Ammon's horn (tissue), 1 donor: ENCODE measurements at places on chromosomes 3 and 15.

- peak; percentile 89 for DNase-seq
These were observed 48.4 kb downstream of the GOLIM4 start for GRCh38 chr3:168047190-168047795.

- DNase-seq: no peak
These were observed 53.0 kb upstream of the CA12 start for GRCh38 chr15:63434576-63435186.

DNA sequence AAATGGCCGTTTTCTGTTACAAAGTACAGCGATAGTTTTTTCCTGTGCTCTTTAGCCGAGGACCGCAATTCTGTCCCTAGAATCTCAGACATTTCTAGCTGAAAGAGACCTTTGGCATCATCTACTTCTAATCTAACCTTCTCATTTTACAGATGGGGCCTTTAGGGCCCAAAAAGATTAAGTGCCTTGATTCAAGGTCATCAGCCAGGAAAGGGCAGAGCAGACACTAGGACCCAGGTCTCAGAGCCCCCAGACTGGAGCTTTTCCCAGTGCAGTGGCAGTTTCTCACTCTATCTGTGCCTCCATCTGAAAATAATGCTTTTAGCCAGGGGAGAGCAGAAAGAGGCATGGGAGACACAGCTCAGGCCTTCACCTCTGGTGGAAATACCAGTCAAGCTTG lies 20.6 kb downstream of the ABHD2 start:
- no peak for DNase-seq

- DNase-seq: peak; percentile 80
These were observed 1.3 kb downstream of the BHLHE40 start for GRCh38 chr3:4980229-4981203.

- DNase-seq: no peak
These were observed 11.8 kb downstream of the INSYN1 start for GRCh38 chr15:73741321-73741836.

GRCh38 chr15:93417156-93417555 lies 328.1 kb upstream of the RGMA start:
- DNase-seq: no peak

- DNase-seq: no peak
These were observed 37.1 kb downstream of the TJP1 start for GRCh38 chr15:29785136-29785535.

DNA sequence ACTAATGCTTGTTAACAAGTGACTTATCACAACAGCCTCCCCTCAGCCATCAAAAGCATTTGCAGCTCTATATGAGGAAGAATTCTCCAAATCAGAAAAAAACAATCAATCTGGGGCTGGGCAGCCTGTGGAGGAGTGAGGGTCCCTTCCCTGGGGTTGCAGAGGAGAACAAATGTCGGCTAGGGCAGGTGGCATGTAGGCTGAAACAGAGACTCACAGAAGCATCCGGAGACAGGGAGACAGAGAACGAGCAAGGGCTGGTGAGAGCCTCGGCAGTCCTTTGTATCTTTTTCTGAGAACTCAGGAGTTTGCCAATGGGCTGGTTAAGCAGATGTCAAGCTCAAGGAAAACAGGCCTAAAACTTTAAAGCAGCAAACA lies 15.8 kb downstream of the ITGA11 start:
- no peak for DNase-seq

DNA sequence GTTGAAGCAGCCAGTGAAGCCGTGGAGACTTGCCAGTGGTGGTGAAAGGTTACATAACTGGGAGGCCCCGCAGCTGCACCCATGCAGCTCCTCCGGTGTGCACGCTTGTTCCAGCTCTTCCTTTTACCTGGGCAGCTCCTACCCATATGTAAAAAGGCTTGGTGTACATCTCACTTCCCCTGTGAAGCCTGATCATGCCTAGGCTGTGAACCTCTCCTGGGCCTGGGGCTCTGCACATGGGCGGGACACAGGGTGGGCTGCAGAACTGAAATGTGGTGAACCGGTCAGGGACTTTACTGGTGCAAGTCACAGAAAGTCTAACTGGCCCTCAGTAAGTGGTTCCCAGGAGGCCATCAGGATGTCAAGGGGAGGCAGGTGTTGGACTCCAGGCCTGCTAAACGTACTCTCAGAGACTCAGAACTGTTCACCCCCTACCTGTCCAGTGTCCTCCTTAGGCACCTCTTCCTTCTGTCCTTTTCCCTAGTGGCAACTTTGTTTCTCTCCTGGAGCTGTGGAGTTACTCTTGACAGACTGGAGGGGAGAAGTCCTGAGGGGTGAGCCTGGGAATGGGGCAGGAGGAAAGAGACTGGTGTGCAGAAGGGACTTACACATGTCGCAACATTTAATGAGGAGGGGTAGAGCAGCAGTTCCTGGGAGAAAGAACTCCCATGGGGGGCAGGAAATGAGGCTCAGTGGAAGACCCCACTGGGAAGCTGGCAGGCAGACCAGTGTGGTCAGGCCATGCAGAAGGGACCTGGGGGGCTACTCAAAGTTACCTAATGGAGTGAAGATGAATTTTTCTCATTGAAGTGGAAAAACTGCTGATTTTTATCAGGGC lies 148.1 kb downstream of the EEFSEC start:
- no peak for DNase-seq

DNA sequence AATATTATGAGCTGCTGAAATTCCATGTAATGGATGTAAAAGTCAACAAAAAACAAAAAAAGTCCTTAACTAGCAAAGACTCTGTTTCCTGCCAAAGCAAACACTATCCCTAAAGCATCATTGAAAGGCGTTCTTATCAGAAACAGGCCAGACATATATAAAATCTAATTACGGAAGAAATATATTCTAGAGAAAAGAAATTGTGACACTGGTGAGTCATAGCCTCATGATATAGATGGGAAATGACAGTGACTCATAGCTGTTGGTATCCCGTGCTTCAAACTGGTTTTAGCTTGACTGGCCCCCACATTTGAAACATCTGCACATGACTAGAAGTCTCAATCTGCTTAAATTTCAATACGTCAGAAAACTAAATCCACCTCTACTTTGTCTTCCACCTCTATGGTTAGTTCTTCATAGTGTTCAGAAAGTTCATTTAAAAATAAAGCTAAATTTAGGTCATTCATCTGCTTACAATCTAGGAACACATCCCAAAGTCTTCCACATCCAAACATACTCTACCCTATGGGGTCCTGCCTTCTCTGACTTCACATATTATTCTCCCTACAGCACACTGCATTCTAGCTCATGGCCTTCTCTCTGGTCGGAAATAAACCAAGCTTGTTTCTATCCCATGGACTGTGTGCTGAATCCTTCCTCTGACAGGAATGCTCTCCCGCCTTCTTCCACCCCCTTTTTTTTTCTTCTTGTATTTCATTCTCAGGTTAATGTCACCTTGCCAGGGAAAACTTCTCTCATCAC lies 456.3 kb upstream of the ARRDC4 start:
- no peak for DNase-seq

GRCh38 chr3:134388788-134389485 lies 14.7 kb upstream of the AMOTL2 start:
- no peak for DNase-seq

DNA sequence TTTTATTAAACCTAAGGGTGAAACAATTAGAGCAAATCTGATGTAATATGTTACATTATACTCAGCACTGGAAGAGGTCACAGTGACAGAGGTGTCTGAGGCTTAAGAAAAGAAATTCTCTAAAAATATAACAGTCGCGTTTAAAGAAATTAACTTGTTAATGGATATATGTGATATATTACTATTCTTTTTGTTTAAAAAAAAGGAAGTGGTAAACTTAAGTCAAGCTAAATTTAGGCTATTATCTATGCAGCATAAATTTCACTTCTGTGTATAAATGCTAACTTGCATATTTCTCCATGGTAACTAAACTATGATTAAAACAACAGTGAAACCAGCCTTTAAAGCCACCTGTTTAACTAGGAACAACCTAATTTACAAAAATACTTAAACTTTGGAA lies 191.3 kb downstream of the FOXP1 start:
- DNase-seq: no peak

DNA sequence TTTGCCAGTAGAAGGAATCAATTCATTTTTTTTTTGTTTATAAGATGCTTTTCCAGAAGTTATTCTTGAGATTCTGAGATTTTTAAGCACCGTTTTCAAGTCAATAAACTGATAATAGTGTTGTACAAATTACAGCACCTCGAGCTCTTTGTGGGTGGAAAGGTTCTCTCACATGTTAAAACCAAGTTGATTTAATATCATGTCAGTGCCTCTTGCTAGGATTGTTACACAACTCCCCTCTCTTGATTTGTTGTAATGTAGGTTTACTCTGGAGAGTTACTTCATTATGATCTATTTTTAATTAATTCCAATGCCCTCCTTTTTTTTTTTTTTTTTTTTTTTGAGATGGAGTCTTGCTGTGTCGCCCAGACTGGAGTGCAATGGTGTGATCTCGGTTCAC lies 25.8 kb upstream of the UBXN7 start:
- DNase-seq: no peak

GRCh38 chr15:37791693-37792092 lies 142.7 kb upstream of the TMCO5A start:
- DNase-seq: no peak

DNA sequence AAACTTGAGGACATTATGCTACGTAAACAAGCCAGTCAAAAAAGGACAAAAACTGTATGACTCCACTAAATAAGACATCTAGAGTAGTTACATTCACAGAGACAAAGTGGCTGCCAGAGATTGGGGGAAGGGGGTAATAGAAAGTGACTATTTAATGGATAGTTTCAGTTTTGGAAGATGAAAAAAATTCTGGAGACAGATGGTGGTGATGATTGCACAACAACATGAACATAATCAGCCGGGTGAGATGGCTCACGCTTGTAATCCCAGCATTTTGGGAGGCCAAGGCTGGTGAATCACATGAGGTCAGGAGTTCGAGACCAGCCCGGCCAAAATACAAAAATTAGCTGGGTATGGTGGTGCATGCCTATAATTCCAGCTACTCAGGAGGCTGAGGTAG lies 40.6 kb downstream of the DPP8 start:
- DNase-seq: peak; percentile 5

DNA sequence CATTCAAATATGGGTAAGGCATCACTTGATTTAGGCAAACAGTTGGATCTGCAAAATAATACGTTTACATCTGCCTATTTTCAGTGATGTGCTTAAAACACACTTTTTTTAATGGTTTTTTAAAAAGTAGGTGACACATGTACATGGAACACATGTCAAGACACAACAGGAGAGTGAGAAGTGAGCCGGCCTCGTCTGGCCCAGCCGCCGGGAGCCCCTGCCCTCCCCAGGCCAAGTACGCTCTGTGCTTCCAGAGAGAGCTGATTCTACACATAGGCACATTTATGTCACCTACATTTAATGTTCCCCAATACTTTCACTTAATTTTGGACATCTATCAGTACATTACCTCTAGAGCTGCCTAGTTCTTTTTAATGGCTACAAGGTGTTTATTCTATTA lies 3.8 kb downstream of the TM2D3 start:
- DNase-seq: no peak

GRCh38 chr15:66941108-66941711 lies 124.2 kb upstream of the SMAD3 start:
- DNase-seq: no peak

- no peak for DNase-seq
These were observed 20.0 kb upstream of the ELP6 start for GRCh38 chr3:47533481-47533880.

DNA sequence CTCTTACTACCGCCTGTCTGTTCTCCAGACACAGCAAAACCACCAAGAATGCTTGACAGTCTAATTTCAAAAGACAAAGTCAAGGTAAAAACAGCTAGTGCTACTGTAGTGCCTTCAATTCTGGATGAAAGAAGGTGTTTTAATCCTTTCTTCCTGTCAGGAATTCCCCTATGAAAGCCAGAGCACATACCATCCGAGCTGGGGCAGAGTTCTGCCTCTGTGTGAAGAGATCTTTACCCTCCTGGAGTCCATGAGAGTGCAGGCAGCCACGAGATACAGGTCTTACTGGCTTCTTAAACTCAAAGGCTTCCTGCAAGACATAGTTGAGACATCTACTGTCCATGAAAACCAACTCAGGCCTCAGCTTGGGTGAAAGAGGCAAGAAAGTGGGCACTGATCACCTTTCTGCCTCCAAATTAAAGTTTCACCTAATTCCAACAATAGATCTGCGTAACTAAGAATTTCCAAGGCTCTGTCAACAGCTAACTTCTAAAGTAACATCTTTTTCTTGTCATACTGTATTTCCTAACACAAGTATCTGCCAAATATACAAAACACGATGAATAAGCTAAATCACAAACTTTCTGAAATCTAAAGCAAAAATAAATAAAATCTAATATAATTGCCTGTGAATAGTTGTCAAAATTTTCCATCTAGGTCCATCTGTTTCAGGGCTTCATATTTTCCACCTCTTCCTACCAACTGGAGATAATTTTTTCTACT lies 7.5 kb downstream of the CDC25A start:
- DNase-seq: no peak

GRCh38 chr3:53792866-53793265 lies 53.4 kb downstream of the CHDH start:
- no peak for DNase-seq

DNA sequence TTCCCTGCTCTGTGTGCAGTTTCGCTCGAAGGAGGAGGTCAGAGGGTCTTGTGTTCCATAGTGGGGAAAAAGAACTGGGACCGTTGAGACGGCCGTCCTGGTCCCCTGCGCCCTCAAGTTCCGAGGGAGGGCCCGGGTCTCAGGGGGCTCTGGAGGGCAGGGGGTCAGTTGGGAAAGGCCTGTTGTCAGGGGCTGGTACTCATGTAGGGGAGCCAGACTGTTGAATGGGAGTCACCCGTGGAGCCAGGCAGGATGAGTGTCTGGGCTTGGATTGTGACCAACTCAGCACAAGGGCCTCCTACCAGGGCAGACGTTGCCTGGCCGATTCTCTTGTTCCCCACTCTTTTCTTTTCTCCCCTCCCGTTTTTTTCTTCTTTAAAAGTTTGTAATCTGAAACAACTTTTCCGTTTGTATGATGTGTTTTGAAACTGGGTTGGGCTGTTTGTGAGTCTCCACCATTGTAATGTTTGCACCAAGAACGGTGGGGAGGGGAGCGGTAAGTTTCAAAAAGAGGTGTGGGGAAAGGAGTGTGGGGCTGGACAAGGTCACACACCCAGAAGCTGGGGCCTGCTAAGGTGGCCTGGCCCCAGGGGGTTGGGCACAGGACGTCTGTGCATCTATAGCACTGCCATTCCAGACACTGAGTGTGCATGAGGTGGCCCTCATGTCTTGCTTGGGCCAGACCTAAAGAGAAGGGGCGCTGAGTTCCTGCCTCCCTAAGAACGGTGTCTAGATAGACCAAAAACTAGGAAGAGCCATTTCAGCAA lies 1.1 kb downstream of the CMTM7 start:
- no peak for DNase-seq
